ENCODE measurements at places on chromosomes 3 and 15.
A peak's percentile ranks its signal among the peaks of the same experiment; 100 is the strongest.

- no peak for DNase-seq
These were observed 391.0 kb upstream of the RARB start for GRCh38 chr3:25037049-25037547.

GRCh38 chr15:93644595-93644994, 555.6 kb upstream of the RGMA start:
- DNase-seq, result no peak

GRCh38 chr15:60576044-60576443, 97.1 kb upstream of the ICE2 start:
- DNase-seq, result no peak

DNA sequence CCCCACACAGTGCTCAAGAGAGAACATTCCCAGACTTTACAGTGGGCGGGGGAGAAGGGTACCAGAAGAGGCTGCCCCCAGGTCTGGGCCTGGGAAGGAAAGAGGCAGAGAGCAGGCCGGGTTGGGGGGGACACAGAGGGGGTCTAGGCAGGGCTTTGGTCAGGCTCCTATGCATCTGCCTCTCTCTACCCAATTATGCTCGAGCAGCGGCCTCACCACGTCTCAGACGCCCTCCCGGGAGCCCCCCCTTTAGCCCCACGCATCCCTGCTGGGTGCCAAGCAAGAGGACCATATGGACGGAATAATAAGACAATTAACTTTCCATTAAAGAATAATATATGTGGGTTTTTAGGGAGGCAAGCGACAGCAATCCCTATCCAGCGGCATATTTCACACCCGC, 32.8 kb downstream of the CACNA2D2 start:
- DNase-seq, result no peak

DNA sequence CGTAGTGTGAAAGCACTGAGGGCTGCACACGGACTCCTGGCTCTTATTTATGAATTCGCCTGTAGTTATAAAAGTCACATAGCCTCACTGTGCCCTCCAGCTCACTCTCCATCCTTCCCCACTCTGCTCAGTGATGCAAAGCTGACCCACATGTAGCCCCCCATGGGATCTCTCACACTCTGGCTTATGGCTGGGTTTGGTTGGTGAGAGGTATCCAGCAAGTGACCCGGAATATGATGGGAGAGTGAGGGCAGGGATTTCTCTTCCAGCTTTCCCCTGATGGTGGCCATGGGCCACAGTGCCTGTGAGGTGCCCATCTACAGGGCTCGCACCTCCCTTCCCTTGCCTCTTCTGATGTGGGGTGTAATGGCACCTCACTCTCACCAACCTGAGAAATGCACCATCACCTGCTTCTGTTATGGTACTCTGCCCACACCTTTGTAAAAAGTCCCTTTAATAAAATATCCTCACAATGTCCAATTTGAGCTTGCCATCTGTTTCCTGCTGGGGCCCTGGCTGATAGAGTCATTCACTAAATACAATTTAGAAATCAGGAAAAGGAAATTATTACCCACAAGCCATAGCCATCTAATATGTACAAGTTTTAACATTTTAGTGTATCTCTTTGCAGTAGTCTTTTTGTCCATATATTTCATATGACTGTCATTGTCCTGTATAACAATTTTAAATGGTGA, 93.6 kb downstream of the SCN11A start:
- no peak for DNase-seq

GRCh38 chr3:72977060-72977808, 19.4 kb upstream of the PPP4R2 start:
- DNase-seq, result no peak

- no peak for DNase-seq
These were observed 67.0 kb upstream of the ABHD2 start for GRCh38 chr15:89021224-89021623.

DNA sequence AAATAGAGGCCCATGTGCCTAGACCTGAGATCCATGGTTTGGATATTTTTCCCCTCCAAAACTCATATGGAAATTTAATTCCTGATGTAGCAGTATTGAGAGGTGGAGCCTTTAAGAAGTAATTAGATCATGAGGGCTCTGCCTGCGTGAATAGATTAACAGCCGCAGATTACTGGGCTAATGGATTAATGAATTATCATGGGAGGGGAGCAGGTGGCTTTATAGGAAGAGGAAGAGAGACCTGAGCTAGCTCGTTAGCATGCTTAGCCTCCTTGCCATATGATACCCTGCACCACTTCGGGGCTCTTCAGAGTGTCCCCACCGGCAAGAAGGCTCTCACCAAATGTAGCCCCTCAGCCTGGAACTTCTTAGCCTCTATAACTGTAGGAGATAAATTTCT, 15.8 kb downstream of the ARHGEF26 start:
- no peak for DNase-seq

DNA sequence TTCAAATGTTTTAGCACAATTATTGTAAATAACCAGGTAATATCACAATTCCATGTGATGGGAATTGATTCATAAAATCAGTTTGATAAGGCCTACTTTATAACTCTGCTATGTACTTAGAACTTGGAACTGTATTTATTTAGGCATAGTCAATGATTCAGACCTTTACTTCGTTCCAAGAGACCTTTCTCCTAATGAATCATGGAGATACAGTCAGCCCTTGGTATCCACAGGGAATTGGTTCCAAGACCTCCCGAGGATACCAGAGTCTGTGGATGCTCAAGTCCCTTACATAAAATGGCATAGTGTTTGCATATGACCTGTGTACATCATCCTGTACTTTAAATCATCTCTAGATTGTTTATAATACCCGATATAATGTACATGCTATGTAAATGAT, 60.8 kb upstream of the UMPS start:
- no peak for DNase-seq

- DNase-seq, result no peak
These were observed 197.1 kb upstream of the KBTBD8 start for GRCh38 chr3:66800941-66801545.

GRCh38 chr15:91879158-91879557, 25.6 kb downstream of the SLCO3A1 start:
- no peak for DNase-seq

DNA sequence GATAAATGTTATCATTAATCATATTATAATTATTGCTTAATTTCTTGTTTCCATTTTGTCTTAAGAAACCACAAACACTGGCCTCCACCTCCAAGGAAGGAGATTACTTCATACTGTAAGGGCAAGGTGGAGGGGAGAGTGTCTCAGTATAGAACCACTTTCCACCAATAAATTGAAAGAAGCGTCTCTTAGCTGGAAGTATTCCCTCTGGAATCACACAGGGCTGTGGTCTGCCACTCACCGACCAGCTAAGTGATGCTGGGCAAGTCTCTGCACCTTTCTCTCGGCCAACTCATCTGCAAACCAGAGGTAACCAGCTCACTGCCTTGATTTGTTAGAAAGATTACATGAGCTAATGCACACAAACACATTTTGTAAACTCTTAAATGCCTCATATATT, 63.1 kb downstream of the EIF4E3 start:
- no peak for DNase-seq

GRCh38 chr3:17352620-17353019, 389.8 kb downstream of the TBC1D5 start:
- DNase-seq, result no peak

DNA sequence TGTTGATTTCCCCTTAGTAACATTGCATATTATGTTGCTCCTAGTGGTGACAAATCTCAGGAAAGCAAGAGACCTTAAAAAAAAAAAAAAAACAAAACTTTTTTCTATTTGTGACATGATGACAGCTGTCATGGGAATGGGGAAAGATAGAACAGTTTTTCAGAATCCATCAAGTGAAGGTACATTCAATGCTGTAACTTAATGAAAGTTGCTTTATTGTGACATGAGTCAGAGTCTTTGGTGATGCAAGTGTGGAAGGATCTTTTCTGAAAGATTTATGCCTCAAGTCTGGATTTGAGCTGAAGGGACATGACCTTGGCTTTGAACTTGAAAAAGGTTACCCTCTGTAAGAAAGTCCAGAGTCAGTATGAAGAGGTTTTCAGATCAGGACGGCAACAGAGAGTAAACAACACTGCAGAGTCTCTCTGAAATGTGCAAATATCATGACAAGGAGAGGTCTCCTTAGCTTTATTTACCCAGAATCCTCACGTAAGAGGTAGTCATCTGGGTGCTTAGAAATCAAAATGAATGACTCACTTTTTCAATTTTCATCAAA, 424.7 kb downstream of the CNTN4 start:
- DNase-seq, result no peak

DNA sequence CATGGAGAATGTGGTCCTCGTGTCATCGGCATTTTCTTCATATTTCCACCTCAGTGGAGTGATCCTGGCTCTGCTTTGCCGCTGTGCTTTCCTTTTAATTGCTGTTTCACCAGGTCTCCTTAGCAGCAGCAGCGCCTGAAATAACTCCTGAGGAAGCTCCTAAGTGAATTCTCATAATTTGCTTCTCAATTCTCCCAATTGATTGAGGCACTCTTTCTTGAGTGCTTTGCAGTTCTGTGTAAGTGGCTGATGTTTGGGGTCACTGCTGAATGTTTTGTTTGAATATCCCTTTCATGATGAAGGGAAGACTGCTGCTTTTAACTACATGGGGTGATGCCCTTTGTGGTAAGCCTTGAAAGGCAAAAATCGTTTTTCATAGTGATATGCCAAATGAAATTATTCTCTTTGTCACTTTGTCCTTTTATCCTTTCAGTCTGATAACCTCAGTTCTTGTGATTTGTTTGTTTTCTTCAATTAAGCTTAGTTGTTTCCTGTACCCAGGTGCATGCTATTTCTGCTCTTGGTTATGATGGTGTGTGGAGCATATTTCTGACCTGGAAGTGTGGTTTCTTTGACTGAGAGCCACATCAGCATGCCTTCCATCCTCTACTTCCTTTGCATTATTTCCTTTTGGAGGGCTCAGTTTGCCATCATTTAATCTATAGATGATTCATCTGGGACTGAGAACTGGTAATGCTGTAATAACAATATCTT, 36.7 kb downstream of the HMG20A start:
- DNase-seq, result no peak

DNA sequence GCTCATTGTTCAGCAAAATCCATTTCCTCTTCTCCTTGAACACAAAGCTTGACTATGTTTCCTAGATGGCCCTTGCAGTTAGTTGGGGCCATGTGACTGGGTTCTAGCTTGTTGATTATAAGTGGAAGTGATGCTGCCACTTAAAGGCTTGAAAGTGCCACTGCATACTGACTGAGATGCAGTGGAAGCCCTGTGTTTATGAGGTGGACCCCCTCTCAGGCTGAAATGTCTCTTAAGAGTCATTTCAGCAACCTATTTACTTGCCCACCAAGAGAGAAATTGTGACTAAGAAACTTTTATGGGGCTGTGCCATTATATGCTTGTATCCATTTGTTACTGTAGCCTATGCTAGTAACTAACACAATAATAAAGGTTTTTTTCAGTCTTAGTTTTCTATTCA, 8.4 kb upstream of the ANP32A start:
- DNase-seq, result no peak

DNA sequence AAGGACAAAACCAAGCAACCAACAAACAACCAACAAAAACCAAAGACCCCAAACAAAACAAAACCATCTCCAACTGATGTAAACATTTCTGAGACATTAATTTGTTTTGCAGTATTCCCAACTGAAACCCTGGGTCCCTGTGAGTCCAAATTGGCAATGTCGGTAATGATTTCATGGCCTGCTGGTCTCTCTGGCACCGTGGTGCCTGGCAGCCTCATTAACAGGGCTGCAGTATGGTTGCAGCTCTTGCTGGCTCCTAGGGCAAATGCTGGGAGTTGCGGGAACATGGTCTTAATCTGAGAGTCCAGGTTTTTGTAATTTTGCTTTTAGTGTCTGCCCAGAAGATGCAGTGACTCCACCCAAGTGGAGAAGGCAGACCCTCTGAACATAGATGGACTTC, 128.3 kb downstream of the SV2B start:
- DNase-seq, result no peak

GRCh38 chr15:44595656-44596510, 58.9 kb downstream of the EIF3J start:
- DNase-seq, result no peak

- no peak for DNase-seq
These were observed 83.5 kb downstream of the EOMES start for GRCh38 chr3:27638594-27638993.

- DNase-seq, result peak; percentile 95
These were observed 99.7 kb upstream of the LIPC start for GRCh38 chr15:58331913-58332675.

GRCh38 chr3:63861306-63861705, 2.3 kb downstream of the THOC7 start:
- no peak for DNase-seq

- no peak for DNase-seq
These were observed 3.6 kb downstream of the NISCH start for GRCh38 chr3:52458770-52459545.

DNA sequence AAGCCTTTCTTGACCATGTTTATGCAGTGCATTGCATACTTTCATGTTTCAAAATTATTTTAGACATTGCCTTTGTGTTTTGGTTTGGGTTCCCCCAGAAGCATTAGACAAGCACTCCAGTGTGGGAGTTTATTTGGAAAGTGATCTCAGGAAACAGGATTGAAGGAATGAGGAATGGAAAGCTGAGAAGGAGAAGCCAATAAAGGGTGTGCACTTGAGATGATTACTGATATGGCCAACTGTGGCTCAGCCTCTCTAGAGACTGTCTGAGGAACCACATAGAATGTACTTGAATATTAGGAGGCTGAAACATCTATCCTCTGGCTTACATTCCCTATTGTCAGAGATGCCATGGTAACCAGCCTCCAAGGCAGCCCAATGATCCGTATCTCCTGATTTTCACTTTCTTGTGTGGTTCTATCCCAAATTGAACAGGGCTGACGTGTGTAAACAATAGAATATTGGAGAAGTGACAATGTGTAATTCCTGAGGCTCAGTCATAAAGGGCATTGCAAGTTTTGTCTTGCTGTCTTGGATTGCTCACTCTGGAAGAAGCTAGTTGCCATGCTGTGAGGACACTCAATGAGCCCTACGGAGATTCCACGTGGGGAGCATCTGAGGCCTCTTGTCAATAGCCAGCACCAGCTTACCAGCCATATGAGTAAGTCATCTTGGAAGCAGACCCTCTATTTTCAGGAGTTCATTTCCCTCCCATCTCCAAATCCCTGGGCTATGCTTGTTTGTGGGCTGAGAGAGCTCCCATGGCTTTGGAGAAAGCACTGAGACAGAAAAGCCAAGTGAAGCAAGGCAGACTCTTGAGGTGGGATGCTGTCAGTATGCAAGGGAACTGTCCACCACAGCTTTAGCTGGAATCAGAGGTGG, 84.7 kb downstream of the SCN11A start:
- no peak for DNase-seq

GRCh38 chr3:17038900-17039553, 154.3 kb downstream of the PLCL2 start:
- DNase-seq, result no peak

- DNase-seq, result no peak
These were observed 21.1 kb upstream of the SNRPN start for GRCh38 chr15:24933716-24934115.

- DNase-seq, result no peak
These were observed 13.4 kb upstream of the KLF15 start for GRCh38 chr3:126370606-126371005.
